GOT3 (cell line): ENCODE measurements at places on chromosomes 13 and 19.

- DNase-seq: no peak
Observed at GRCh38 chr13:111645198-111645597, 324.8 kb downstream of the TEX29 start.

GRCh38 chr19:45345506-45345860, 4.9 kb downstream of the KLC3 start:
- no peak for DNase-seq

DNA sequence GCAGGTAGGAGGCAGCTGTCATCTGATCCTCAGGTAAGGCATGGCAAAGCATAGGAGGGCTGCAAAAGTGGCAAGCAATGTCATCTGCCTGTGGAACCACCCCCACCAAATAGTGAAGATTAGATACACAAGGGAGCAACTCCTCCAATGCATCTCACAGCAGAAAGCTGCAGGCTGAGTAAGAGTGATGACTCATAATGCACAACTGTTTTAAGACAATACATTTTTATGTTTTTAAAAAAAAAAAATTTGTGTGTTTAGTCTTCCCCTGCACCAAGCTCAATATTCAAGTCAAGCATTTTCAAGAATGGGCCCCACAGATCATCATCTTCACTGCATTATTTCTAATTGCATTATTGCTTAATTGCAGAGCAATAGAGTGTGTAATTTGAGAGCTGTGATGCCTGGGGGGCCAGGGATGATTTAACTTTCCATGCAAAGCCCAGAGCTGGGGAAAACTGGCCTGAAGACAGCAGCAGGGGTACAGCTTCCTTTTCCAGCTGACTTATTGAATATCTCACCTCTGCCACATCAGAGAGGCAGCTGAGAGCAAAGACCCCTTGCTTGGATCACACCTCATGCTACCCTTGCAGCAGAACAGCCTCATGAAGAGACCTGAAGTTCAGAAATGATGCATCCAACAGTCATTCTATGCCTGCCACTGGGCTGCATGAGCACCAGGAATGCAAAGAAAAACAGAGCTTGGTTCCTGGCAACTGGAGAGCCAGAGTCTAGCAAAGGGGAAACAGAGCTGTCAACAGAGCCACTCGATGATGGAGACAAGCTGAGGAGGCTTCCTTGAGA, 22.7 kb upstream of the POP4 start:
- DNase-seq: no peak

GRCh38 chr13:19862481-19863313, 752 bp downstream of the ZMYM5 start:
- DNase-seq: no peak

- peak; percentile 76 for DNase-seq
Observed at GRCh38 chr19:8363803-8364771, at the start of gene ANGPTL4. ANGPTL4 (plus strand) TSS chr19:8364155; CDS start chr19:8364322, 167 bp downstream.

DNA sequence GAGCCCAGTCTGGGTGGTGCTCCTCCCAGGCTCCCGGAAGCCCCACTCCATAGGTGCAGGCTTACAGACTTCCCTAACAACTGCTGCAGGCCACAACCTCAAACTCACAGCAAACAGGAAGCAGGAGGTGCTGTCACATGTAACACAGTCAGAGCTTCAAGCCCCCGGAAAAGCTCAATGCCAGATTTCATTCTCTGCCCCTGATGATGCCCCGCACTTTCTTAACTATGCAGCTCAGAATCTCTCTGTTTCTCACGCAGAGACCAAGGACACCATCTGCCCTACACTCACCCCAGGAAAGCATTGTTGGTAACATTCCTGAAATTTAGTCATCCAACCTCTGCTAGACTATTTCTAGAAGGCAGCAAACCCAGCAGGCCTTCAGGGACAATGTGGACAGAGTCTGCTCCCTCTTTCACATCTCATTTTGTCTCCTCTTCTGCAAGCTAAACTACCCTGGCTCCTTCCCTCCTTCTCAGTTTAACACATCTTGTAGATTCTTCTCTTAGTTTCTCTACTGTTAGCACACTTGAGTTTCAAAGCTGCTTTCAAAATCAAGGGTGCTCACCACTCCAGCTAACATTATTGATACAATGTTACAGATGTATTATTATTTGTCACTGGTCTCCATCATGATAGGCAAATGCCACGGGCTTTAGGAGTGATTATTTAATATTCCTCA, 162.5 kb downstream of the KCTD12 start:
- DNase-seq: no peak

DNA sequence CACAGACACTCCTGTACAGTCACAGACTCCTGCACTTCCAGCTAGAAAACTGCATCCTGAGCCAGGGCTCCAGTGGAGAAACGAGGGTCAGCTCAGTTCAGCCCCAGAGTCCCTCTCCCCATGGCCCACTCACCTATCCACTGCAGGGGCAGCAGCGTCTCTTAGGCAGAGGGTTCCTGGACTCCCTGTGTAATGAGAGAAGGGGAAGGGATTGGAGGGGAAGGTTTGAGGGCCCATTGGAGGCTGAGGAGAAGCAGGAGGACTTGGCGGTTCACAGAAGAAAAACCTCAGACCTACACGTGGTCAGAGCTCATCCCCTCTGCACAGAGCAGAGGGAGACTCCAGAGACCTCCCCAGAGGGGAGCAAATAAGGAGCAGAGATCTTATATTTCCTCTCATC, 9.2 kb upstream of the CEACAM18 start:
- no peak for DNase-seq
